ENCODE measurements at places on chromosomes 1 and 21. TPM values are rescaled to one million over a fixed set of nuclear protein-coding genes. Genes with fewer than 3 reads are reported as not detected.

EFNA4 gene
- polyA plus RNA-seq, result 10.6 TPM

USH2A gene
- polyA plus RNA-seq, result not detected

FOXD2 gene
- 0.09 TPM for polyA plus RNA-seq

GUK1 gene
- 356 TPM for polyA plus RNA-seq

HUNK gene
- 0.01 TPM for polyA plus RNA-seq

ARID4B gene
- 23.0 TPM for polyA plus RNA-seq

ADAMTS4 gene
- 0.10 TPM for polyA plus RNA-seq

NMNAT2 gene
- not detected for polyA plus RNA-seq

PLA2G2D gene
- 2.8 TPM for polyA plus RNA-seq

AADACL3 gene
- not detected for polyA plus RNA-seq

JMJD4 gene
- polyA plus RNA-seq, result 29.9 TPM

STUM gene
- 0.12 TPM for polyA plus RNA-seq

SPRR2E gene
- polyA plus RNA-seq, result not detected

TNNI3K gene
- 3.1 TPM for polyA plus RNA-seq

BTBD19 gene
- polyA plus RNA-seq, result 0.75 TPM

All from B cell (primary cell).